ENCODE measurements at places on chromosomes 13 and 19. TPM values are rescaled to one million over a fixed set of nuclear protein-coding genes. Genes with fewer than 3 reads are reported as not detected.

The MPV17L2 gene
- total RNA-seq: 28.0 TPM

The CYP2B6 gene
- total RNA-seq: 8.4 TPM

The OR4F17 gene
- total RNA-seq: 0.25 TPM

The ZNF616 gene
- total RNA-seq: 34.6 TPM

The BCL2L12 gene
- 140 TPM for total RNA-seq

The CTXN1 gene
- total RNA-seq: 48.2 TPM

The HPN gene
- 34.6 TPM for total RNA-seq

The ZNF846 gene
- 12.2 TPM for total RNA-seq

The LGI4 gene
- total RNA-seq: 15.1 TPM

The SELENOV gene
- total RNA-seq: 15.4 TPM

The IL12RB1 gene
- total RNA-seq: not detected

The ZNF20 gene
- total RNA-seq: 7.8 TPM

The PLIN4 gene
- 0.35 TPM for total RNA-seq

The GARIN5A gene
- 8.2 TPM for total RNA-seq

The KIR2DL1 gene
- total RNA-seq: not detected

The KIR2DL3 gene
- total RNA-seq: not detected

The GRIK5 gene
- 66.3 TPM for total RNA-seq

The FAM216B gene
- total RNA-seq: not detected

The SOX1 gene
- 0.18 TPM for total RNA-seq

The LRRC25 gene
- 0.18 TPM for total RNA-seq

The KLK7 gene
- 0.66 TPM for total RNA-seq

The MEF2B gene
- 1.3 TPM for total RNA-seq

The WDR62 gene
- total RNA-seq: 30.9 TPM

The WDR88 gene
- total RNA-seq: 0.28 TPM

The ALG5 gene
- 19.6 TPM for total RNA-seq

The TUBB4A gene
- 18.5 TPM for total RNA-seq

The CEACAM19 gene
- 2.9 TPM for total RNA-seq

The RNF113B gene
- not detected for total RNA-seq

The UCHL3 gene
- 46.9 TPM for total RNA-seq

The LRRC4B gene
- total RNA-seq: 11.0 TPM

The THOP1 gene
- total RNA-seq: 165 TPM

The CEACAM20 gene
- not detected for total RNA-seq

The LAIR1 gene
- 0.37 TPM for total RNA-seq

The LCP1 gene
- total RNA-seq: 3.7 TPM

The SIRT6 gene
- 28.1 TPM for total RNA-seq

The ATP1A3 gene
- 34.2 TPM for total RNA-seq

The APLP1 gene
- total RNA-seq: 15.5 TPM

The TMEM59L gene
- total RNA-seq: 30.0 TPM

The PCSK4 gene
- 18.6 TPM for total RNA-seq

The MYO1F gene
- total RNA-seq: 3.2 TPM

The PPP1R37 gene
- 35.4 TPM for total RNA-seq

The KIR3DL2 gene
- total RNA-seq: not detected

The SIAH3 gene
- 0.09 TPM for total RNA-seq

The KLK11 gene
- 0.27 TPM for total RNA-seq

The ZNF91 gene
- total RNA-seq: 36.5 TPM

The ZNF98 gene
- total RNA-seq: not detected

The FOXO1 gene
- total RNA-seq: 34.3 TPM

The TTC9B gene
- total RNA-seq: not detected
